Hematopoietic multipotent progenitor cell treated with erythropoietin and hydrocortisone succinate and interleukin-3 and kit ligand, for 6 days (in vitro differentiated cells): ENCODE measurements at places on chromosomes 2 and 18.

- DNase-seq: no peak
Observed at GRCh38 chr18:63234841-63235240, 84.7 kb downstream of the BCL2 start.

DNA sequence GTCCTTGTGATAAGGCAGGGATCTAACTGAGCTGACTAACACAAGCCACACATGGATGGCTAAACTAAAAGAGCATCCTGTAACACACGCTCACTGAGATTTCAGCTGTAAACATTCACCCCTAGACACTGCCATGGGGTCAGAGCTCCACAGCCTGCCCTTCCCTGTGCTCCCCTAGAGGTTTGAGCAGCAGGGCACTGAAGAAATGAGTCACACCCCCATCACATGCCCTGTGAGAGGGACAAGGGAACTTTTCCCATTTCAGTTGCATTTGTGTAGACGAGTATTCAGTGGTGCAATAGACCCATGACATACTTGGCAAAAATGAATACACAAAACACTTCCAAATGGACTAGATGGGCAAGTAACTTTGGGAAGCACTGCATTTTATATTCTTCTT, 402.4 kb upstream of the LRRTM1 start:
- no peak for DNase-seq

- peak; percentile 14 for DNase-seq
Observed at GRCh38 chr2:241608881-241609280, 28.1 kb downstream of the THAP4 start.

GRCh38 chr2:108346827-108347226, 30.9 kb upstream of the SULT1C4 start:
- DNase-seq: peak; percentile 14

DNA sequence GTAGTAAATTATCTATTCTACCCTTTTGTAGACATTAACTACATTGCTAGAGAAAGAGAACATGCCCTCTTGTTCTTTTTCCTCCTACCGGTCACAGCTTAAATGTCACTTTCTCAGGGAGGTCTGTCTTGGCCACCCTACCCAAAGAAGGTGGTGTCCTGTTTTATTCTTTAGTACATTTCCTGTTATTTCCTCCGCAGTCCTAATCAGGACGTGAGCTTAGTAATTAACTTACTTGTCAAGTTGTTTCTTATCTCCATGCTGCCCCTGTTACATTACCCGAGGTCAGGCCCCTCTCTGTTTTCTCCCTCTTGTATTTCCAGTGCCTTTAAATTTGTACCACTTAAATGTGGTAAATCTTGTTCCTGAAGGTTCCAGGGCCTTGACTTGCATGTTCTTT, 73.7 kb upstream of the RMDN2 start:
- peak; percentile 37 for DNase-seq

DNA sequence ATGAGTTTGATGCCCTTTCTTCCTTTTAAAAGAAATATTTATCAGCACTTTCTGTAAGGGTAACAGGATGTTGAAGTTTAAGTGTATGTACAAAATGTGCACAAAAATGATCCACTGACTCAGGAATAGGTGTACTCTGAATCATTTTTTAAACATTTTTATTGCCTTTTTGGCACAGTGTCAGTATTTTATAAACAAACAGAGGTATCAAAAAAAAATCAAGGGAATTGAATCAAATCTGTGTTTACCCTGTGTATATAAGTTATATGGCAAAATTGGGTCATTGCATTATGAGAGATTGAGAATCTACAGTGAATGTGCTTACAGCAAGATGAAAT, 513.9 kb upstream of the NETO1 start:
- DNase-seq: no peak

GRCh38 chr2:10944799-10945198, 33.1 kb downstream of the KCNF1 start:
- no peak for DNase-seq

DNA sequence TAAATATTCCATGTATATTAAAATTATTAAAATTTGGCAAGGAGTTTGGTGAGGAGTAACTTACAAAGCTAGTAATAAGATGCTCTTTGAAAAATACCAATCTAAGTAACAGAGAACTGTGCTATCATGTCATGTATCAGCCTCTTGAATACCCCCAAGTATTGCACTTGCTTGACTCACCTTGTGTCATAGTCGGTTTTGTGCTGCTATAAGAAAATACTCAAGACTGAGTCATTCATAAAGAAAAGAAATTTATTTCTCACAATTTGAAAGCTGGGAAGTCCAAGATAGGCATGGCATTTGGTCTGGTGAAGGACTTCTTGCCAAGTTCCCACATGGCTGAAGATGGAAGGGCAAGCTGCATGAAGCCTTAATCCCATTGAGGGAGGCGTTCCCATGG, 179.2 kb downstream of the MEMO1 start:
- DNase-seq: no peak

- DNase-seq: no peak
Observed at GRCh38 chr2:159075727-159076126, 107.3 kb downstream of the TANC1 start.

DNA sequence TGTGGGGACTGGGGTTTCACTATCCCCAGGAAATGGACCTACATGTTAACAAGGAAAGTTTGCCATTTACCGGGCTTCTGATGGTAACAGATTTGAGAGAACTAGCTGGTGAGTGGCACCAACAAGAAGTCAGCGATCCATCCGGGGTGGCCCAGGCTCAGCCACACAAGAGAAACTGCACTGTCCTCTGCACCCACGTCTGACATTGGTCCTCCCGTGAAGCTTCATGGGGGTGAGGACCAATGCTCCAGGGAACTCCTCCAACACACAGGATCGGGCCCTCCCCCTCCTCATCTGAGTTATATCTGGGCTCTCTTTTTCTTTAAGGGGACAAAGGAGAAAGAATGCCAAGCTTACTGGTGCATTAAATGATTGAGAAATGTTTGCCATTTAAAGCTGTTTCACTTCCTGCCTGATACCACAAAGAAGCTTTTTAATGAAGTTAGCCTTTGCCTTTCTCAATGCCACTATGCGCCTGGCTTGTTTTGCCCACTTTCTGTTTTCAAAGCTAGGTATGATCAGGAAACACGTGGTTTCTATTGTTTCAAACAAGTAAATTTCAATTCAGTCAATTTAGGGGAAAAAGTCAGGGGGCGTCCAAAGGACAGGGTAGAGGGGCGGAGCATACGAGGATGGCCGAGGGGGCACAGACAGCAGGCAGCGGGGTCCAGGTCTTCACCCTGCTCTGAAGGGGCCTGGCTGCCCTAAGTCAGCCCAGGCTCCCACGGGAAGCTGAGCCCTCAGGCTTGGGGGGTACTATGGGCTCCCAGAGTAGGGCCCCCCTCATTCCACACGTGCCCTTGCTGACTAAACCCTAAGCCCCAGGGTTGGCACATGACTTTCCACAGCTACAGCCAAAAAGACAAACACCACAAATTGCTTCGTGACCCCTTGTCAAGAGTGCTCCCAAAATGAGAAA, 204.0 kb upstream of the ID2 start:
- DNase-seq: peak; percentile 77

DNA sequence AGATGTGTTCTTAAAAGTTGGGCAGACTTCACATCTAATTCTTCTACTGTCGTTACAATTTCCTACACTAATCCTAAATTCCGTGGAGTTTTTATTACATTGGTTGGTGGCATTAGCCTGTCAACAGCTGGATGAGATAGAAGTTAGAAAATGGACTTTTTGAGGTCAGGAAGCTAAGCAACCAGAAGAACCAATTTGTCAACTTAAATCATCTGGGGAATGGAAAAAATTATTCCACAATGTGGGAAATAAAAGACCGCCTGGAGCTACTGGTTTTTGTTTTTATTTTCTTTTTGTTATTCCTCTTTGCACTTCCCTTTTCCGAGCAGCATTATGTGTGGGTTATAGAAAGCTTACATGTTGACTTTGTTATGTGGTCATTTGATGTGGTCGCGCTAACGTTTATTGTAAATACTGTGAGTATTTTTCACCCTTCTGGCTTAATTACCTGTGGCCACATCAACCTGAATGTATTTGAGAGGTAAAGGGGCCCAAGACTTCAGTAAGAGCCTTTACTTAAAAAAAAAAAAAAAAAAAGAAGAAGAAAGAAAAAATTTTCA, 75.3 kb downstream of the PTPRM start:
- DNase-seq: no peak

GRCh38 chr2:105712166-105712915, 32.4 kb upstream of the NCK2 start:
- DNase-seq: no peak

- DNase-seq: no peak
Observed at GRCh38 chr2:66301022-66301766, 133.7 kb upstream of the MEIS1 start.

GRCh38 chr18:58682429-58683069, 11.3 kb downstream of the MALT1 start:
- peak; percentile 84 for DNase-seq

DNA sequence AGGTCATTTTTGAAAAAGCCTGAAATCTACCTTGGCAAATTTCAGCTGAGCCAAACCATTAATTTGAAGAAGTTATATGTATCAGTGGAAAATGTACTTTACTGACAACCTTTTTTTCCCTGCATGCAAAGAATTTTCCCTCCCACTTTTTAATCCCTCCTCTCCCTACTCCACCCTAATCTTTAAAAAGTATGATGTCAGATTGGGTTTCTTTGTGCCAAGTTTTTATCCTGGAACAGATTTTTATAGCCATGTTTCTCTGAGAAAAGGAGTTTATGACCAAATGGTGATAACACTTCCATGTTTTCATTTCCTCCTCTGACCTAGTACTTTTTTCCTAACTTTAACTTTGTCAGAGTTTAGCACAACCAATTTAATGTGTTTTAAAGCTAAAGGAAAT, 250.3 kb upstream of the FOSL2 start:
- no peak for DNase-seq

DNA sequence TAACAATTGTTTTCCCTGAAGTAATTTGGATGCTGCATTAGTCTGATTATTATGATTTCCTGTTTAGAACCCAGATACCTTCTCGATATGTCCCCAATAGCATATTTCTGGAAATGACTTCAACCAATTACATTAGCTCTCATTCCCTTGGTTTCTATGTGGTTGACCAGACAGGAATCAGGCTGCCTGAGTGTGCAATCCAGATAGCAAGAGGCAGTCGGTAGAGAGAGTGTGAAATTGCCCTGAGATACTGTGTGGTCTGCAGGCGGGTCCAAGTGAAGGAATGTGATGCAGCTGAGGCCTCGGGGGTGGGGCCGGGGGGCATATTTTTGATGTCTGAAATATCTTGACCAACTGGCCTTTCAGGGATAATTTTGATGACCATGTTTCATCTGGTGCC, 143.9 kb upstream of the ITGA6 start:
- DNase-seq: peak; percentile 76

DNA sequence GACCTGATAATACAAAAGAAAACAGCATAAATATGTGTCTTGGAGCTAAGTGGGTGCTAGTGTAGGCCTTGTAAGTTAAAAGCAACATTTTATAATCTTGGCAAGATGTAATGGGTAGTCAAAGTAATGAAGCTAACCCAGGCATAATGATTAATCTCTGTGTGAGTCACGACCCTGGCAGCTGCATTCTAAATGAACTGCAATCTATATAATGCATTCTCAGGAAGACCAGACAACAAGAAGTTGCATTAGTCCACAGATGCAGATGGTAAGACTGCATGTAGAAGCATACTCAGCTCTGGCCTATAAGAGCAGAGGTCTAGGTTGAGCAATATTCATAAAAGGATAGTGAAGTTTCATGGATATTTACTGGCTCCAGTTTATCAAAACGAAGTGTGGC, 85.6 kb upstream of the ETAA1 start:
- DNase-seq: no peak

GRCh38 chr2:208179028-208179609, 10.7 kb downstream of the C2orf80 start:
- DNase-seq: no peak

- DNase-seq: no peak
Observed at GRCh38 chr2:57452634-57453033, 594.0 kb upstream of the VRK2 start.

DNA sequence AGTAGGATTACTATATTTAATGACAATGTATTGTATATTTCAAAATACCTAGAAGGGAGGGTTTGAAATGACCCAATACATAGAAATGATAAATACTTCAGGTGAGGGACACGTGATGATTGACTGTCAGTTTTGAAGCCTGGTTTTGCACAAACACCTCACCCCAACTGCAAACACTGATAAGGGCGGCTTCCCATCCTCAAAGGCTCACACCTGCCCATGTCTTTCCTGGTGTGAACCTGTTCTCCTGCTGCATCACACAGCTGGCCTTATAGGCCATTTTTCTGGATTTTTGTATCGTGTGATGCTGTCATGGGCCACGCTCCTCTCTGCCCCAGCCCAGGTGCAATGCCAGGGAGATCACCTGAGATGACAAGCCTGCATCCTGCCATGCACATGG, 166.5 kb upstream of the NCK2 start:
- DNase-seq: no peak

- DNase-seq: no peak
Observed at GRCh38 chr2:200616656-200617055, 30.8 kb downstream of the AOX1 start.

DNA sequence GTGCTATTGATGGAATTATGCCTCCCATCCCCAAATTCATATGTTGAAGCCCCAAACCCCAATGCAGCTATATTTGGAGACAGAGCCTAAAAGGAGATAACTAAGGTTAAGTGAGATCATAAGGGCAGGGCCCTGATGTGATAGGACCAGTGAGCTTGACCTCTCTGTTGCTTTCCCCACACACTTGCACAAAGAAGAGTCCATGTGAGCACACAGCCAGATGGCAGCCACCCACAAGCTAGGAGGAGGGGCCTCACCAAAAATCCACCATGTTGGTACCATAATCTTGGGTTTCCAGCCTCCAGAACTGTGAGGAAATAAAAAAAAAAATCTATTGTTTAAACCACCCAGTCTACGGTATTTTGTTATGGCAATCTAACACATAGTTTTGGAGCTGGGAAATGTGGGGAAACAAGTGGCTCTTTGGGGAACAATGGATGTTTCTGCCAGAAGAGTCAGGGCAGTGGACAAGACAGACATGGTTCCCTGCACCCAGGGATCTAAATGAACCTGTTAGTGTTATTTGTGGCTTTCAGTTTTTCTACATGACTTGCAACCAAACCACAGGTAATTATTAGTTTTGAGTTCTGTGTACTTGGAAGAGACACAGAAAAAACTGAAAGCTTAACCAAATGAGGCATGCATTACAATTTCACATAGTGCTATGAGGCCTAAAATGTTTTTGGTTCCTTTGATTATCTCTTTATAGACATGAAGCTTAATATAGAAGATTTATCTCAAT, 259.1 kb downstream of the LTBP1 start:
- no peak for DNase-seq

- DNase-seq: peak; percentile 24
Observed at GRCh38 chr2:53913721-53914120, 54.0 kb upstream of the GPR75 start.

- DNase-seq: no peak
Observed at GRCh38 chr2:162000431-162000830, 73.6 kb downstream of the DPP4 start.

- no peak for DNase-seq
Observed at GRCh38 chr2:59655809-59656208, 897.6 kb downstream of the BCL11A start.

- no peak for DNase-seq
Observed at GRCh38 chr18:79768745-79769144, 29.0 kb upstream of the KCNG2 start.

- peak; percentile 72 for DNase-seq
Observed at GRCh38 chr2:105114551-105114950, 76.7 kb downstream of the MRPS9 start.

- no peak for DNase-seq
Observed at GRCh38 chr18:48173557-48173956, 235.6 kb downstream of the ZBTB7C start.
